ENCODE measurements at places on chromosomes 7 and 10.

DNA sequence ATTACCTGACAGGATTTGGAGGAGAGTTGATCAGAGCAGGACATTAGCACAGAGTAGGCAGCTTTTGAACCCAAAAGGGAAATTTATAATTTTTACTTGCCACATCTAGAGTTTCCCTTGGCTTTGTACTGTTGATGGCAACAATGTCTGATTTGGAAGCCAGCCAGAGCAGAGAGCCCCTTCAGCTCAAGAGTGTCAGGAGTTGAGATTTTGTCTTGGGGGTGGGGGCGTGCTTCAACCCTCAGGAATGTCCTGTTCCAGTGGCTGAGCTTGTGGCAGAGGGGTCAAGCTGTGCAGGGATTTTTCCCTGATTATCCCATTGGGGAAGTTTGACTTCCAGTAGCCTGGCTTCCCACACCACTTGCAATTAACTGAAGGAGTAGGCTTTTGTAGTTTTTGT is 27.0 kb downstream of the SP4 start:
- DNase-seq: no peak

GRCh38 chr7:33716581-33717477 is 188.5 kb upstream of the BMPER start:
- DNase-seq: no peak

DNA sequence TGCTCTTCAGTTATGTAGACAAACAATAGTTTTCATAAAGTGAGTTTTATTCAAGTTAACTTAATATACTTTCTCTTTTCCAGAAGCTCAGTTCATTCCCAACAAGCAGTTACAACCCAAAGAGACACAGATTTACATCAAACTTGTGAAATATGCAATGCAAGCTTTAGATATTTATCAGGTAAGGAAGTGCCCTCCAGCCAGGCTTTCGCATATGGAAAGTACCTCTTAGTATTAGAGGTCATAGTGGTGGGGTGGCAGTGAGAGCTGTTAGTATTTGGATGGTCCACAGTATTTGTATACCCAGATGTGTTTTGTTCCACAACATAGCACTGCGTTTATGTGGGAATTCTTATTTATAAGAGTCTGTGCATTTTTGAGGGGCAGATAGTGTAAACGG is 32.1 kb downstream of the TRRAP start:
- DNase-seq: no peak

DNA sequence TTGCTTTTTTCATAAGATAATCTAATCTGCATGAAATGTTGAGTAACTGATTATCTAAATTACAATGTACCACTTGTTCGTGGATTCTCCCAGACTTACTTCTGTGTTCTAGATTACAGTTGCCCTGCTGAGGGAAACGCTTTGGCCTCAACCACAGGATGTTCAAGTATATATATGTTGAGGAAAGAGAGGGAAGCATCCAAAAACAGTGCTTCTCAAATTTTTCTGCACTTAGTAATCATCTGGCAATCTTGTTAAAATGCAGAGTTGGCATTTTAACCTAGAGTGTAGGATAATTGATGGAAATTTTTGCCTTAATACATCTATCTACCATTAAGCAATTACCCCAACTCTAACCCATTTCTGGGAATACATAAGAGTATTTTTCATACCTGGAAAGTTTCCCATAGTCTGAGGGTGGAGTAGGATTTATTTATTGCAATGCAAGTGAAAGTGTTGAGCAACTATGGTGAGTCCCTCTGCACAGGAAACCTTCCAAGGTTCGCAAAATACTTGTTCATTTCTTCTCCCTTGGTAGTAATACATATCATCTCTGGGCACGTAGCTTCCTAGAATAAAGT is 59.6 kb upstream of the C1GALT1 start:
- DNase-seq: no peak

- no peak for DNase-seq
Measured at GRCh38 chr10:5440206-5440605, 27.8 kb downstream of the NET1 start.

DNA sequence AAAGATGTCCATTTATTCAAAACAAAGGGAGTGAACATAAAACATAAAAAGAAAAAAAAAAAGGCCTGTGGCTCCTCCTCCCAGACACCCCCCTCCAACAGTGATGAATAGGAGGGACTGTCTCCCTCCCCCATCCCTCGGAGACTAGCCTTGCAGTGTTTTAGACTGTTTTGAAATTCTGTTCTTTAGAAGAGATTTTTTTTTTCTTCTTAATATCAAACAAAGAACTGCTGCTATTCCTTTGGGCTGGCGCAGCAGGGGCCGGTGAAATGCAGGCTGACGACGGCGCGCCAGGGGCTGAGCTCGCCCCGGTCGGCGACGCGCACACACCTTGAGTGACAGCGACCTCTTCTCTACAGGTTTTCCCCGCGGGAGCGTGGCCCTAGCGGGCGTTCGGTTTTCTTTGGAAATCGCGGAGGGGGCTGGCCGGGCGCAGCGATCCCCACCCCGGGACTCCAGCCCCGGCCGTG is at the start of gene LANCL2:
LANCL2 (plus strand) TSS at position 133 of the 470 bp plus-strand sequence. CDS start 689 bp downstream, outside the sequence.
- DNase-seq: no peak

- DNase-seq: no peak
Measured at GRCh38 chr7:46616636-46617035, 695.6 kb upstream of the IGFBP3 start.

GRCh38 chr10:93615576-93616235 is 3.4 kb downstream of the PDE6C start:
- no peak for DNase-seq

GRCh38 chr10:125000366-125001312 is 58.7 kb downstream of the ZRANB1 start:
- DNase-seq: no peak

DNA sequence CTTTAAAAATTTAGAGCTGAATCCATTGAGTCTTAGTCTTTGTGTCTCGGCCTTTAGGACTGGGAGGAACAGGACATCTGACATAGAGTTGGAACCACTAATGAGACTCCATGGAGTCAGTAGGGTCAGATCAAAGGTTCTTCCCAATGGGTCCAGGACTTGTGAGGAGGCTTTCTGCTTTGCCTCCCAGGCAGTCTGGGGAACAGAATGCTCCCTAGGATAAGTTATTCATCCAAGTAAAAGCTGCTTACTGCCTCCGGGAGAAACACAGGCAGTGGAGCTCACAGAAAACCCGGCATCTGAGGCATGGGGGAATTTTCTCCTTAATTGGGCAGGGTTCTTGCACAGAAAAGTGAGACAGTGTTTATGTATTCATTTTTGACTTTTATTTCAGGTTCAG is 216.4 kb downstream of the SEC23IP start:
- DNase-seq: no peak

GRCh38 chr7:31974351-31974750 is 95.9 kb downstream of the PDE1C start:
- no peak for DNase-seq

GRCh38 chr10:26665080-26666048 is 32.1 kb upstream of the PDSS1 start:
- DNase-seq: no peak

DNA sequence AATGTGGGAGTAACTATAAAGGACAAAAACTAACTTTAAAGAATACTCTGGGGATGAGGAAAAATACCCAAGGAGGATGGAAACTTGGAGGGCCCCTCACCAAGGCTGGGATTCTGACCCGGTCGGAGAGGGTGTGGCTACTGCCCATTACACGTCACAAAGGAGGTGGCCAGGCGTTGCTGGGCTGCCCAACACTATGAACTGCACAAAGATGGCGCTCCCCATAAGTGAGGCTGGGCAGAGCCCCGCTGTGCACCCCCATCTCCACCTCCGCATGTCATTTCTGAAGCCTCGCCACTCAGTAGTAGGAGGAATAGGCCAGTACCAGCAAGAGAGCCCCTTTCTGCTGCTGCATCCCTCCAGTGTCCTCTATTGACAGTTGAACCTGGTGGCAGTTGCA is 290.1 kb upstream of the ZNF32 start:
- DNase-seq: no peak
